ENCODE measurements at places on chromosomes 7 and 10. TPM values are rescaled to one million over a fixed set of nuclear protein-coding genes. Genes with fewer than 3 reads are reported as not detected.

GRCh38 chr10:112724404-112724991 is 225.5 kb upstream of the TCF7L2 start:
- DNase-seq = peak; percentile 36

- no peak for DNase-seq
Measured at GRCh38 chr10:76357726-76358415, 926.4 kb downstream of the LRMDA start.

DNA sequence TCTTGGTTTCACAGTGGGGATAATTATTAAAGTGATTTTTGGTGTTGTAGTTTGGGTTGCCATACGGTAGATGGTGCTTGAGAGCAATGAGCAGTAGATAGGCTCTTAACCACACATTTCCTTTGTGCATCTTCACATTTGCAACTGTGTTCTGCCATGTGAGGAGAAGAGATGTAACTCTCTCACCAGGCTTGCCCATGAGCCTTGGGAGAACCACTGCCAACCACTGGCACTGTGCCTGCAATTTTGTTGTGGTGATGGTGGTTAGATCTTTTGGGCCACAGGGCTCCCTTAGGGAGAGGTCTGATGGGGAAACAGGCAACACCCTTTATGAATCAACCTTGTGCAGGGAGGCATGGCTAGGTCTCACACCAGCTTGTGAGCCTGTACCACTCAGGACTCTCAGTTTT is 204.3 kb downstream of the CCDC7 start:
- DNase-seq = no peak

GRCh38 chr10:122521011-122521410 is 39.5 kb upstream of the DMBT1 start:
- DNase-seq = no peak

GRCh38 chr10:57979491-57979890 is 288.2 kb downstream of the IPMK start:
- DNase-seq = peak; percentile 92

DNA sequence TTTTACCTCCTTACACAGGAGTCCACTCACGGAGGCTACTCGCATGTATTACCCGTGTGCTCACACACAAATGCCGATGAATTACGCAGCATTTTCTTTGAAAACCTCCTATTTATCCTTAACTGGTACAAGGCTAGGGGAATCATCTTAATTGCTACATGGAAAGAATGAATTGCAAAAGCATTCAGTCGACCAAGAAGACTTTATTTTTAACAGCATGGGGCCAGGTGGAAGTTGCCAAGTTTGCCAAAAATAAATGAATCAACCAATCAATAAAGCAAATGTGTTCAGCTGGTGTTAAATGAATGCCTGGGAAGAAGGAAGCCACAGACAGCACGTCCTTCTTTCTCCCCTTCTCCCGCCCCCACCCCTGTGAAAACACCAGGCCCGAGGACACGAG is 55.8 kb downstream of the CTBP2 start:
- no peak for DNase-seq

DNA sequence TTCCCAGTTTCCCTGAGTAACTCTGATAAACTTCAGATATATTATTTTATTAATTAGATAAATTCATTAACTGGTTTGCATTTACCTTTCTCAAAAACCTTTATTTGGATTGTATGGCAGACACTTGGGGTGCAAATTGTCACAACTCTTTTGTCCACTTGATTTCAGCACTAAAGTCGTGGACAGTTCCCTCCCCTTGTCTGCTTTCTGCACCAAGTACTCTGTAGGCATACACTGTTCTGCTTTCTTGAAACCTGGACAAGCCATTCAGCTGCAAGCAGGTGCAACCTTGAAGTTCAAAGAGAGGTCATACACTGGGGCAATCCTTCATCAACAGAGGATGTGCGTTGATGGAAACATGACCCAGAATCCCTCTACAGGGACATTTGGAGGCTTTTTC is 162.9 kb downstream of the ARL5B start:
- peak; percentile 19 for DNase-seq

- DNase-seq = peak; percentile 39
Measured at GRCh38 chr10:124319926-124320391, 98.8 kb downstream of the OAT start.

DNA sequence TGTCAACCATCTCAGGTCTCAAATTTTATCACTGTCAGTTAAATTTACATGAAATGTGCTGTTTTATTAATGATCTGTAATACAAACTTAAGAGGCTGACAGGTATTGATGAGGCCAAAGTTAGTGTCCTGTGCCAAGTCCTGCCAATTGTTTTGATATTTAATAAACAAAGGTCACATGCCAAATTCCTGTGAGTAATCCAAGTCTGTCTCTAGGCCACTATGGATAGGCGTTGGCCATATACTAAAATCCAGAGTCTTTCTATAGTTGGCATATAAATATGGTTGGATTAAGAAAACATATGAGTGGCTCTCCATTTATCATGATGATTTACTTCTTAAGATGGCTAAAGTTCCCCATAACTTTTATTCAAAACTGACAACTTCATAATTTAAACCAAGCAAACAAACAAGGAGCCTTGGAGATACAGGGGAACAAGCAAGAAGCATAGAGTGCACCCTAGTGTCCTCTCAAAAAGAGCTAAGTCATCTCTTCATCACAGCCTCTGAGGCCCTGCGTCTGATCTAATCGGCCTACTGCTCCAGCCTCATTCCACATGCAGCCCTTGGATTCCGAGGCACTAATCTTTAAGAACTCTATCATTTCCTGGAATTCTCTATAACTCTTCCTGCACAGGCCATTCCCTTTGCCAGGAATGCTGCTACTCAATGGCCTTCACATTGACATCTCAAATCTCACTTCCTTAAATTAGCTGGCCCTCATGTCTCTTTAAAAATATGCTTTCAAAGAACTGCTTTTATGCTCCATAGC is 32.7 kb upstream of the NRCAM start:
- peak; percentile 6 for DNase-seq

DNA sequence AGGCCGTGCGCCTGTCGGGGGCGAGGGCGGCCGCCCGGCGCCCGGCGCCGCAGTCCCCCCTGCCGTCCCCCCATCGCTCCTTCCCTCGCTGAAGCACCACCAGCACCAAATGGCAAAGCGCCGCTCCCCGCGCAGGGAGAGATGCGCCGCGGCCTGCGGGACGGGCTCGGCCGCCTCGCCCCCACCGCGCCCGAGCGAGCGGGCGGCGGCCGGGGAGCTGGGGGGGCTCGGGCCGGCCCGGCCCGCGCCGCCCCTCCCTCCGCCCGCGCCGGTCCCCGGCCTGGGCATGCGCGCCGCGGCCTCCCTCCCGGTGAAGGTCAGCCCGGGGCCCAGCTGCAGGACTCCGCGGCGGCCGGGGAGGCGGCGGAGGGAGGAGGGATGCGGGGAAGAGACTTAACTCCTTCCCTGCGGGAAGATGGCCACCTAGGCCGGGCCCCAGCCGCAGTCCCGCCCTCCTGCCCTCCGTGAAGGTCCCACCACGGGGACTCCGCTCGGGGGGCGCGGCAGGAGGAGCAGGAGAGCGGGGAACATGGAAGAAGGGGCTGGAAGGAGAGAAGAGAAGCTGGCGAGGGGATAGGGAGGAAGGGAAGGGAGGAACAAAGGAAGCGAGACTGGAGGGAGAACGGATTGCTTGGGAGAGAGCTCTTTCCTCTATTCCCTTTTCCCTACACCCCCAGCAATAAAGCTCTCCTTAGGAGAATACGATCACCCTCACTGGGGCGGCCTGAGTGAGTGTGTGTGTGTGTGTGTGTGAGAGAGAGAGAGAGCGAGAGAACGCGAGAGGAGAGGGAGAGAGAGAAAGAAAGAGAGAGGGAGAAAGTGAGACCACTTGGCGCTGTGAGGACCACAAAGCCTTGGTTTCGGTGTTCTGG is 3.4 kb upstream of the SMARCD3 start:
- DNase-seq = peak; percentile 74

DNA sequence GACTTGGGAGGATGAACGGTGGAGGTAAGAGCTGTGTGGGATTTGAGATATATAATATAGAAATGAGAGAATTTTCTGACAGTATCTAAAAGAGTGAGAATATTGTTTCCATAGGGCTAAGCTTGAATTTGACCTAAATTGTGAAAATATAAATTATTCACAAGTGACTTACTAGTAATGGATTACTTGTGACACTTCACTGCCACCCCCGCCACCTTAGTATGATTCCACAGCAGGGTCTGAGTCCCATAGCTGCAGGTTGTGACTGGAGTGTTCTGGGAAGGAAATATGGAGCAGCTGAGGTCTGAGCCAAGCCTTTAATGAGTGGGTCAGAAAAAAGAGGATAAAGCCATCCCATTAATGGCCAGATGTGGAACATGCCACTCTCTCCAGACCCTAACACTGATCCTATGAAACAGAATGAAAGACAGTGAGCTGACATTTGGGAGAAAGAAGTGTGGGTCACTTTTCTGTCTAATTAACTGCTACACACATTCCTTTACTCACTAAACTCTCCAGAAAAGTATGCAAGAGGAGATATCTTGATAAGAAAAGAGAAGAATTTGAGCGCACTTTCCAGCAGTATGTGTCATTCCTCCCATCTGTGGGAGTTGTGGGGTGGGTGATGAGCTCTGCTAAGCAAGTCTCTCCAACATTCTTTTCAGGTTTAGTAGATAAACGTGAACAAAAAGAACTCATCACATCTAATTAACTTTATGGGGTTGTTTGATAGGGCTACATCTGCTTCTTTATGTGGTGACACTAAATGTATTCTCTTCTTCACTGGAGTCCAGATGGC is 1193.4 kb downstream of the SORCS3 start:
- peak; percentile 1 for DNase-seq

GRCh38 chr7:19663816-19664462 is 44.9 kb downstream of the POLR1F start:
- DNase-seq = no peak

DNA sequence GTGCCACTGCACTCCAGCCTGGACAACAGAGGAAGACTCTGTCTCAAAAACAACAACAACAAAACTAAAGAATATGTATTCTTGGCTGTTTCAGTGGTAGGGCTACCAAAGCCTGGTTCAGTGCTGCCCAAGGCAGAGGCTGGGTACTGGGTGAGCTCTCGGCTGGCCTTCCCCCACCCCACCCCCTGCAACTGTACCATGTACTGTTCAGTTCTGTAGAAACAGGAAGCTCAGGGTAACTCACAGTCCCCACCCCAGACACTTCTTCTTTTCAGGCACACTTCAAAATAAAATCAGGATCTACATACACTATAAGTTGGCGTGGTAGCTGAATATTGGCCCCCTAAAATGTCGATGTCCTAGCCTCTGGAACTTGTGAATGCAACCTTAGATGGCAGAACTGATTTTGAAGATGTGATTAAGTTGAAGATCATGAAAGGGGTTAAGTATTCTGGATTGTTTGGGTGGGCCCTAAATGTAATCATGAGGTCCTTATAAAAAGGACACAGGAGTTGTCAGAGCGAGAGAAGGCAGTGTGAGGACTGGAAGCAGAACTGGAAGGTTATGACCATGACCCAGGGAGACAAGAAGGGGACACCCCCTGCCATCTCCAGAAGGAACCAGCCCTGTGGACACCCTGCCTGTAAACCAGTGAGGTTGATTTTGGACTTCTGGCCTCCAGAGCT is 31.2 kb downstream of the TBXAS1 start:
- no peak for DNase-seq

DNA sequence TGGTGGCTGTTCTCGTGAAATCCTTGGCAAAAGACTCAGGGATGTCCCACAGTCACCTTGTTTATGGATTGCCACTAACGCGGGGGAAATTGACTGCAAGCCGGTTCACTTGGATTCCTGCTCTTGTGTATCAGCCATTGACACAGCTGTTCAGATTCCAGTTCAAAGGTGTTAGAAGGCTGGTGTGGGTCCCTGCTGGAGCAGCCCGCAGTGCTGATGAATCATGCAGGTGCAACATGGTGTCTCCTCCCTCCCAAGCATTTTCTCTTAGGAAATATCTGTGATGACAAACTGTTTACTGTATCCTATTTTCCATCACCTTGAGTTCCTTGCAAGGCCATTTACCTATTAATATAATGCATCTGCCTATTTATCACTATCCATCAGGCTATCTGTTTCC is 170.1 kb downstream of the GATA3 start:
- no peak for DNase-seq

Gene CALHM3
- under 0.01 TPM for total RNA-seq

Gene ASAH2
- total RNA-seq = 1.6 TPM

Gene SYT15B
- not detected for total RNA-seq

Gene STK31
- total RNA-seq = not detected

Gene PIK3CG
- 0.64 TPM for total RNA-seq

Gene NXPH1
- total RNA-seq = not detected
